ENCODE measurements at places on chromosomes 11 and 22.
A peak's percentile ranks its signal among the peaks of the same experiment; 100 is the strongest.

DNA sequence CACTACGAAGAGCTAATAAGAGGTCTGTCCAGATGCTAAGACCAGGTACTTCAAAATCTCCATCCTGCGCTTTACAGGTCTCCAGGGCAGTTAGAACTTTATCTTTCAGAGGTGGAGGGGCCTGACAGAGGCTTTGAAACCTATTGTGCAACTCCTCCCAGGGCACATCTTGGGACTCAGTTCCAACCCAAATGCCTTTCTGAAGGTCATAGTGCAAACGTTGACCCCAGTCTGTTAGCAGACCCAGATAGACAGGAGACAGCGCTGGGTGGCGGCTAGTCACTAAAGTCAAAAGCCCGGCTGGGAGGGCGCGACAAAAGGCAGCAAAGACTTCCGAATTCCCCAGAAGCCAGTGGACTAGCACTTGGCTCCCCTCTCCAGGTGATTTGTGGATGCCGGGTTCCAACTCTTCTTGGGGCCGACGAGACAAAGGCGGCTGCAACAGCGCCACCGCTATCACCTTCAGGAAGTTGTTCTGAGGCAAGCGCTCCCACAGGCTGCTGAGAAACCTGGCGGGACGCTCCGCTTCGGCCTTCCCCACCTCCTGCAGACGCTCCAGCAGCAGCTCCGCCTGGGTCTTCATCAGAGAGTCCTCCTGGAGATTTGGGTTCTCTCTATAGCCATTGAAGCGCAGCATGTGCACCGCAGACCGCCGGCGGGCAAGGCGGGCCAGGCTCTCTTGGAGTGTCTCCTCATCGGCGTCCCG is 728 bp downstream of the FANCF start:
- DNase-seq = peak; percentile 47

GRCh38 chr22:24969560-24970301 is 17.2 kb downstream of the KIAA1671 start:
- DNase-seq = peak; percentile 32

GRCh38 chr22:39244496-39245129 is at the start of gene PDGFB:
Gene PDGFB, minus strand, starts transcription at chr22:39244982. Its CDS starts 1,019 bp downstream, at chr22:39243963.
- DNase-seq = no peak

- DNase-seq = peak; percentile 26
Observed at GRCh38 chr11:71070490-71071453, 181.6 kb downstream of the SHANK2 start.

DNA sequence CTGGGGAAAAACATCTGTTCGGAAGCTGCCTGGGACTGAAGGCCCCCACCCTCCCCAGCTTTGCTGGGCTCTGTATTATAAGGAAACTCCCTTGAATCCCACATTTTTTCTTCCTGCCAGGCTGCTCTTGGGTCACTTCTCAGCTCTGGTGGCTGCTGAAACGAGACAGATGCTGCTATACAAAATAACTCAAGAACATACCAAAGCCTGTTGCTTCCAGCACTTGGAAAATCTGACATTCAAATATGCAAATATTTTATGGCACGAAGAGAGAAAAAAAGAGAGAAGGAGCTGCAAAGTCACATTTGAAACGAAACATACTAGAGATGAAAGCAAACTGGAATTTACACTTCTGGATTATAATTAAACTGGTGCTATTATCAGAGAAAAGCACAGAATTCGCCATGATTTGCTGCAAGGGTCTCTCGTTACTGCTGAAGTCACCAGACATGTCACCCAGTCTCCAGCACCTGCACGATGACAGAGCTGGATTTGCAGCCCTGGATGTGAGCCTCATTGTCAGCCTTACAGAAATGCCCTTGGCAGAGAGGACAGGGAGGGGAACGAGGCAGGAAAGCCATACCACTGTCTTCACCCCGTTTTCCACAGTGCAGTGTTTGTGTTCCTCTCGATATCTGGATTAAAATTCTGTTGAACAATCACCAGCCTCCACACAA is 47.9 kb upstream of the IGSF9B start:
- DNase-seq = no peak

- peak; percentile 72 for DNase-seq
Observed at GRCh38 chr11:76787911-76788596, 4.9 kb downstream of the TSKU start.

- peak; percentile 77 for DNase-seq
Observed at GRCh38 chr22:31602259-31602952, 59.6 kb downstream of the PISD start.

DNA sequence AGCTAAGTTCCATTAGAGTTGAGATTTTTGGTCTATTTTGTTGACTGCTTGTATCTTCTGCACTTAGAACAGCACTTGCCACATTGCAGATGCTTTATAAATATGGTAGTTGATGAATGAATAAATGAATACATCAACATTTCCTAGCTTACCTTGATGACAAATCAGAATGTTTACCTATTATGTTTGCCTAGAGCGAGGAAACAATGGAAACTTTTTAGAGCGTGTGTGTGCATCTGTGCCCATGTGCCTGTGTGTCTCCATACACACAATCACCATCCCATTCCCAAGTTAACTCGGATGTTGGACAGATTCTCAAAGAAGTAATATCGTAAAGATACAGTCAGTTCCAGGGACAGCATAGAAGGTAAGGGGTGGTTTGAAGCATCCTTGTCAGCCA is 139.1 kb downstream of the DBX1 start:
- DNase-seq = no peak

GRCh38 chr11:2328021-2328420 is 26.2 kb downstream of the TSPAN32 start:
- no peak for DNase-seq

DNA sequence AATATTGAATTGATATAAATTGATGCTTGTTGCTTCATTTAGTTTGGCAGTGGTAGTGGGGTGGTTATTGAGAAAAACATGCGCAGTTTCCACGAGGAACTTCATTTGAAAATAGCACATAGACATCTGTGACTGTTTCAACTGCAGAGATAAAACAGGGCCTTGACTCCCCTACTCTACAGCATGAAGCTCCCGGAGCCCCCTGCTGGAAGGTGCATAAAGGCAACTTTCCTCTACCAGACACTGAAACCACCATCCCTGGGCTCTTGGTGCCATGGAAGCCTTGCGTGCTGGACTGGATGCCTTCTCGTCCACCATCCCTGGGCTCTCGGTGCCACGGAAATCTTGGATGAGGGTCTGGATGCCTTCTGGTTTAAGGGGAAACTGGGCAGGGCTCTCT is 195.9 kb downstream of the CSNK2A3 start:
- peak; percentile 20 for DNase-seq

DNA sequence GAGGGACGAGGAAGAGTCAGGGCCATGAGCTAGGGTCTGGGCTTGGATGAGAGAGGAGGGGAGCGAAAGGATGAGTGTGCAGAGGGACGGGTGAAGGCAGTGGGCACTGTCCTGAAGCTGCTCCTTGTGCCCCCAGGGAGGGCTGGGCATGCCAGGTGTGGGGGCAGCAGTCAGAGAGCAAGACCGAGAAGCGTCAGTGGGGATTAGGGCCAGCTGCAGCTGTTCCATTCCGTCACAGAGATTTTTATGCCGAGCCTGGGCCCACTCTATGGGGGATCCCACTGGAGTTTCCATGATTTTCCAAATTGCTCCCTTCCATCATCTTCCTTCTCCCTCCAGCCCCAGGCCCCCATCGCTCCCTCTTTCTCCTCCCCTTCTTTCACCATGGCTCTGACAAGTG is 93.2 kb downstream of the NECTIN1 start:
- DNase-seq = no peak

DNA sequence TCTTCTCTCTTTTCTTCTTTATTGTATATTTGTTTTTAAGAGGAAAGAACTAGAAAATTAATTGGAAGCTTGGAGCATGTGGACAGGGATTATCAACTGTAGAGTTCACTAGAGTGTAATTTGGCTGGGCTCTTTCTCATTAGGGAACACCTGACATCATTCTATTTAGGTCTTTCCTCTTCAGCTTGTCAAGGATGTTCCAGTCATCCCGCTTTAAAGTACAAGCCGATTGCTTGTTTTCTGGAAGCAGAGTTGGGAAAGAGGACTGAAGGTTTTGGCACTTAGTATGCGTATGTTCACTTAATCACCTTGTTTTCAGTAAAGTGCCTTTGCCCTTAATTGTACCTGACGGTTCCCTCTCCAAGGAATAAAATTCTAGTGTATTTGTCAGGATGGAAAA is 111.6 kb downstream of the WNT11 start:
- no peak for DNase-seq

DNA sequence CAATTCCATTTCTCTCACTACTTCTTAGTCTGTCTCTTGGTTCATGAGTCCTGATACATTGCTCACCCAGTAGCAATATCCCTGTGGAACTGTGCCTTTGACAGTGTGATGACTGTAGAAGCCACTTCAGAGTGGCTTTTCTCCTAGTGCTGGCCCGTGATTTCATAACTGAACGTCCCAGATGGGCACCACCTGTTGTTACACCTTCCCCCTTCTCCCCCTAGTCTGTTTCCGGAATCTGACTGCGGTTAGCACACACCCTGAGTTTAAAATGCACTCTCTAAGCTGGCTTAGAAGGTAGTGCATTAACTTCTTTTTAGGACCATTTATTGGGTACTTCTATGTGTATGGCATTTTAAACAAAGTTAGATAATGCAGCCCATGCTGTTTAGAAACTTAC is 83.0 kb downstream of the ALX4 start:
- DNase-seq = no peak

DNA sequence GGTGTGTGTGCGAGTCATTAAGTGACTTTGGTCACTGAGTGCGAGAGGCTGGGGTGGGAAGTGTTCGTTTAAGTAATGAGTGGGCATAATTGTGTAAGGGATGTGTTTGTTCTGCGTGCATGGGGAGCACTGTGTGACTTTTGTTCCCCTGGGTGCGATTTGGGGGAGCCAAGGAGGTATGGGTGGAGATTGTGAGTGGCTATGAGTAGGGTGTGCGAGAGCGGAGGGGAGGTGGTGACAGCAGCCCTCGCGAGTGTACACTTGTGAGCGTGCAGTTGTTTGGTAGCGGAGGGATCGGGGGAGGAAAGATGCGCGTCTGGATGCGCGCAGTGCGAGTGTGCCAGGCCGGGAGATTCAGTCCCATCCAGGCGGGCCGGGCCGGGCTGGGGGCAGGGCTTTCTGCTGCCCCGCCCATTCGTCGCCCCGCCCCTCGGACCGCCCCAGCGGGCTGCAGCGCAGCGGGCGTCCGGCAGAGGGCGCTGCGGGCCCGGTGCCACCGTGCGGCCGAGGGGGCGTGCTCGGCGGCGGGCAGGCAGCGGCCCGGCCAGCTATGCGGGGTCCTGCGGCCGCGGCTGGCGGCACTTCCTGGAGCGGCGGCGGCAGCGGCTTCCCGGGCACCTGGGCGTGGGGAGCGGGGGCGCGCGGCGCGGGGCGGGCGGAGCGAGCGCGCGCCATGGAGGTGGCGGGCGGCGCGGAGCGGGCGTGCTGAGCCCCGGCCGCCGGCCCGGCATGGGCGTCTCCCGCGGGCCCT is at the start of gene DGKZ:
Gene DGKZ (plus strand): TSS at position 578 of the 751 bp plus-strand sequence. CDS start 197 bp downstream, outside the sequence.
- peak; percentile 78 for DNase-seq

GRCh38 chr11:17473071-17473744 is 3.4 kb downstream of the ABCC8 start:
- DNase-seq = no peak

- no peak for DNase-seq
Observed at GRCh38 chr22:50546326-50547262, 895 bp downstream of the KLHDC7B start.

- DNase-seq = peak; percentile 68
Observed at GRCh38 chr11:86523738-86524619, 148.4 kb downstream of the ME3 start.

- peak; percentile 80 for DNase-seq
Observed at GRCh38 chr11:102144357-102145355, 34.4 kb downstream of the YAP1 start.

DNA sequence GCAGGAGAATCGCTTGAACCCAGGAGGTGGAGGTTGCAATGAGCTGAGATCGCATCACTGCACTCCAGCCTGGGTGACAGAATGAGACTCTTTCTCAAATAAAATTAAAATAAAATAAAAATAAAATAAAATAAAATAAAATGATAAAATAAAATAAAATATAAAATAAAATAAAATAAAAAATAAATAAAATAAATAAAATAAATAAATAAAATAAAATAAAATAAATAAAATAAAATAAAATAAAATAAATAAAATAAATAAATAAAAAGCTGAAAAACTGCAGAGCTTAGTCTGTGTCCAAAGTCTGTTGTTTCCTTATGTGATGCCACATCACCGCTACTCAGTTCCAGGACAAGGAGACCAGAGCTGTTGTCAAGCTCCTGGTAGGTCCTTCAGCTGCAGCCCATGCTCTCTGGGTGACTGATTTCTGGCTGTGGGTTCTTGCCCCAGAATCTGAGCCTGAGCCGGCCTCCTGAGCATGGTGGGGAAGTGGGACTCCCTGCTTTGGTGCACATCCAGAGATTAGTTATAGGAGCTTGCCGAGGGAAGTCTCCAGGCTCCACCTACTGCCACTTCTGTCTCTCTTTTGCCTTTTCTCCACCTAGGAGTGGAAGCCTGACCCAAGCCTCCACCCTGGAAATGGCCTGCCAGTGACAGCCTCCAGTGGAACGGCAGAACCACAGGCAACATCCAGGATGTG is 31.3 kb upstream of the ADA2 start:
- DNase-seq = no peak

GRCh38 chr22:35133702-35134380 is 67.9 kb downstream of the ISX start:
- no peak for DNase-seq

DNA sequence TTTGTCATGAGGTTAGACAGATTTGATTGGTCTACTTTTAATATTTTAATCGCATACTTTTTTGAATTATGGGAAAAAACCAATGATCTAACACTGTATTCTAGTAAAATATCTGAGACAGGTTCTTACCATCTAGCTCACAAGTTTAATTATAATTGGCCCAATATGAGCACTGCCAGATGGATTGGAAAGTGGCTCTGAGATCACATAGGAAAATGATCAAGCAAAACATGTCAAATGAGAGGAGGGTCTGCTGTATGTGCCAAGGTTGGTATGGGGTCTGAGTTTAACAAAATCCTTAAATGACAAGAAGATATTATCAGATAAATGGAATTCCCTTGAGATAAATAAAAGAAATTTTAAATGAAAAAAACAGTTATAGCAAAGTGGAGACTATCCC is 264.7 kb downstream of the TTC28 start:
- DNase-seq = no peak

DNA sequence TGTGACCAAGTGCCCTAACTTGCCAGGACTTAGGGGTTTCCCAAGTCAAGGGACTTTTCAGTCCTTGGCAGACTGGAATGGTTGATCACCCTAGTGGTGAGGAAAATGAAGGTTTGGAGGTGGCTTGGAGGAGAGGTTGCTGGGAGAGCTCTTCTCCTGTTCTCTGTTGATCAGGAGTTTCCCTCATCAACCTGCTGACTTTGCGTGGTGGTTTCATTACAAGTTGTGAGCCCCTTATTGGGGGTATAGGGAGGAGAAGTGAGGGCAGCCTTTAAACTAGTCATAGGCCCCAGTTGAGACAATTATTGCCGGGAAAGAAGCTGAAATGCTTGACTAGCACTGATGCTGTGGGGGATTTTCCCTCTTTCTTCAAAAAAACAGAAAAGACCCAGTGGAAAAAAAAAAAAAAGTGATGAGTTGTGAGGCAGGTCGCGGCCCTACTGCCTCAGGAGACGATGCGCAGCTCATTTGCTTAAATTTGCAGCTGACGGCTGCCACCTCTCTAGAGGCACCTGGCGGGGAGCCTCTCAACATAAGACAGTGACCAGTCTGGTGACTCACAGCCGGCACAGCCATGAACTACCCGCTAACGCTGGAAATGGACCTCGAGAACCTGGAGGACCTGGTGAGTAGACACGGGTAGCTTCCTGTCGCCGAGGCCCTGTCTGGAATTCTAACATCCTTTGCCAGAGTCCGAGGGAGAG is at the start of gene CXCR5:
Gene CXCR5 (plus strand): TSS at position 525 of the 704 bp plus-strand sequence. CDS start 50 bp downstream, at position 575.
- no peak for DNase-seq

- DNase-seq = no peak
Observed at GRCh38 chr11:17457396-17458173, 19.1 kb downstream of the ABCC8 start.

- DNase-seq = peak; percentile 65
Observed at GRCh38 chr11:46006418-46007070, 84.1 kb downstream of the LARGE2 start.
